ENCODE measurements at places on chromosomes 16 and 17. TPM values are rescaled to one million over a fixed set of nuclear protein-coding genes. Genes with fewer than 3 reads are reported as not detected.

Gene KRTAP4-4
- total RNA-seq, result not detected

Gene CCL4
- not detected for total RNA-seq

Gene ST6GALNAC2
- 1.4 TPM for total RNA-seq

Gene CLEC16A
- total RNA-seq, result 11.3 TPM

Gene DCTPP1
- total RNA-seq, result 108 TPM

Gene TLK2
- 27.6 TPM for total RNA-seq

Gene KLHL10
- total RNA-seq, result not detected

Gene KRTAP2-2
- not detected for total RNA-seq

Gene GP1BA
- not detected for total RNA-seq

Gene SCNN1B
- total RNA-seq, result 0.17 TPM

Gene ZNF646
- 12.7 TPM for total RNA-seq

Gene CRHR1
- not detected for total RNA-seq

Gene STAT5B
- total RNA-seq, result 16.0 TPM

Gene XAF1
- total RNA-seq, result not detected

Gene BAHCC1
- 4.8 TPM for total RNA-seq

Gene SLC46A1
- 2.8 TPM for total RNA-seq

Gene GDPD1
- total RNA-seq, result 0.92 TPM

Gene DCXR
- total RNA-seq, result 93.1 TPM

Gene KRTAP2-3
- 11.6 TPM for total RNA-seq

Gene PDE6G
- 23.5 TPM for total RNA-seq

Gene AXIN1
- 36.0 TPM for total RNA-seq

Gene MSRB1
- 22.0 TPM for total RNA-seq

Gene ITGAX
- 0.23 TPM for total RNA-seq

Gene LGALS9C
- not detected for total RNA-seq

Gene TPSD1
- total RNA-seq, result not detected

Gene CDH15
- not detected for total RNA-seq

Gene PKMYT1
- total RNA-seq, result 120 TPM

Gene AOC3
- not detected for total RNA-seq

Gene AIPL1
- total RNA-seq, result not detected

Gene P2RX5
- total RNA-seq, result 4.8 TPM

Gene CHST5
- total RNA-seq, result not detected

Gene FDXR
- 21.9 TPM for total RNA-seq

Gene RUNDC3A
- total RNA-seq, result 0.07 TPM

Gene ZNF771
- total RNA-seq, result 13.1 TPM

Gene HSPB9
- total RNA-seq, result not detected

Gene ADGRG3
- not detected for total RNA-seq

Gene NR1D1
- 0.40 TPM for total RNA-seq

Gene MYH13
- not detected for total RNA-seq

Gene IGFALS
- not detected for total RNA-seq

Gene CHST6
- total RNA-seq, result 2.2 TPM

Gene LGALS9B
- total RNA-seq, result not detected

Gene MTSS2
- total RNA-seq, result 39.8 TPM

Gene TMED6
- total RNA-seq, result not detected

Gene GNG13
- not detected for total RNA-seq

Gene SLC26A11
- total RNA-seq, result 7.6 TPM

Gene TEX19
- not detected for total RNA-seq

Gene PER1
- total RNA-seq, result 17.1 TPM

Gene CES4A
- 2.0 TPM for total RNA-seq

Gene NPB
- 2.6 TPM for total RNA-seq

Gene MSI2
- 26.6 TPM for total RNA-seq

Gene IRX3
- total RNA-seq, result 28.7 TPM

Gene IL34
- 0.86 TPM for total RNA-seq

Gene KCNH4
- not detected for total RNA-seq

Gene ZG16B
- 2.1 TPM for total RNA-seq

Gene NPIPB9
- total RNA-seq, result not detected

Gene SCN4A
- total RNA-seq, result under 0.01 TPM

Gene TP53TG3B
- total RNA-seq, result not detected

Measured in epithelial cell of proximal tubule (primary cell).